ENCODE measurements at places on chromosomes 11 and 22.
A peak's percentile ranks its signal among the peaks of the same experiment; 100 is the strongest.

DNA sequence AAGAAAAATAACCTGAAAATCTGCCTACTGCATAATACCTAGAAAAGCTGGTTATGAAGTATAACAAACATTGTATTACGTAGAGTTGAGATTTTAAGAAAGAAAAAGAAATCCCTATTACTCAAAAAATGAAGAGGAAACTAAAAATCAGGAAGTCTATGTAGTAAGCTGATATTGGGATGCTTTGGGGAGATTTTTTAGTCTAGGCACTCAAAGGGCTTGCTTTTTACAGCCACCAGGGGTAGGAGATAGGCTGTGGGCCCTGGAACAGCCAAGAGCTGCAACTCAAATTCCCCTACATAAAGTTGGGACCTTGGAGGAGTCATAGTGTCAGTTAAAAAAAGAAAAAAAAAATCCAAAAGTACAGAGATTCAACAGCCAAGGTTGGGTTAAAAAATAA lies 90.4 kb downstream of the RELT start:
- no peak for DNase-seq

DNA sequence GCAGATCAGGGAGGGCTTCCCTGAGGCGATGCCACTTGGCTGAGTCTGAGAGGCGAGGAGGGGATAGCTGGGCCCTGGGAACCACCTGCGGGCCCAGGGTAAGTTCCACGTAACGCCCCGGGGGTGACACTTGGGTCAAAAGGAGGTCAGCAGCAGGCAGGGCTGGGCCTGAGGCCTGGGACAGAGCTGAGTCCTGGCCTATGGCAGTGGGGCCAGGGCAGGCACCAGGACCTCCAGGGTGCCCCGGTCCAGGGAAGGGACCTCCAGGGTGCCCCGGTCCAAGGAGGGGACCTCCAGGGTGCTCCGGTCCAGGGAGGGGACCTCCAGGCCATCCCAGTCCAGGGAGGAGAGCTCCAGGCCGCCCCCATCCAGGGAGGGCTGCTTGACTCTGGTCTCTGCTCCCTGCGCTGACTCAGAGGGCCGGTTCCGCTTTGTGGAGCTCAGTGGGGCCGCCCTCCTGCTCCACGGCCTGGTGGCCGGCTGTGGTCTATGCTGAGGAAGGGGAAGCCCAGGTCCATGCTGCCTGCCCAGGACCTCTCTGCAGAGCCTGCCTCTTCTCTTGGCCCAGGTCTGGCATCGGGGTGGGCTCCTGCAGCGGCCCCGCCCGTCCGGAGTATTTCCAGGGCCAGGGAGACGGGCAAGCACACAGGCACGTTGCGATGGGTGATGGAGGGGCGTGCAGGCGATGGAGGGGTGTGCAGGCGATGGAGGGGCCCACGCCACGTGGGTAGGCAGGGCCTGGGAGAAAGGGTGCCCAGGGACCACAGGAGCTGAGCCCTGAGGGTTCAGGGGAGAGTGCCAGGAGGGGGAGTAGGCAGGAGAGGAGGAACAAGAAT lies 19.5 kb upstream of the WNT7B start:
- DNase-seq, result peak; percentile 74

DNA sequence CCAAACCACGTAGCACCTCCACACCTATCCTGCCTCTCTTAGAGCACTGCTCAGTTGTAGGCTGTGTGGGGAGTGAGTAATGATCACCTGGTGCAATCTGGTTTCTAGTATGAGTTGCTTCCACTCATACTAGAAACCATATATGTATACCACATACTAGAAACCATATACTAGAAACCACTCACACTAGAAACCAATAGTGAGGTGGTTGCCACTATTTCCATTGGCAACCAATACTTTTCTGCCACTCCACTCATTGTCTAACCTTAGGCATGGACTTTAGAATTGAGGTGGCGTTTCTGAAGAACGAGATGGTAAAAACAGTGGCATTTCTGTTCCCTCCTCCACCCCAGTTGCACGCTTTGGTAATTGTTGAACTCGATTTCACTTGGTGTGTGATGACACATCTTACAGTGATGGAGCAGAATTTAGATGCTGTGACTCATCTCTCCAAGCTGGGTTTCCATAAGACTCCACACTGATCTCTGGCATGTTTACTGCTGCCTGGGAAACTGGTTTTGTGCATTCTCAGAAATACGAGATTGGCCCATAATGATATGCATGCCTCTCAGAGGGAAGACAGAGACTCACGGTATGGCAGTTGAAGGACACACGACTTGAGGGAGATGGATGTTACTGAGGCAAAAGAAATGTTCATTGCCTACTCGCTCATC lies 82.9 kb downstream of the KIRREL3 start:
- DNase-seq, result no peak

DNA sequence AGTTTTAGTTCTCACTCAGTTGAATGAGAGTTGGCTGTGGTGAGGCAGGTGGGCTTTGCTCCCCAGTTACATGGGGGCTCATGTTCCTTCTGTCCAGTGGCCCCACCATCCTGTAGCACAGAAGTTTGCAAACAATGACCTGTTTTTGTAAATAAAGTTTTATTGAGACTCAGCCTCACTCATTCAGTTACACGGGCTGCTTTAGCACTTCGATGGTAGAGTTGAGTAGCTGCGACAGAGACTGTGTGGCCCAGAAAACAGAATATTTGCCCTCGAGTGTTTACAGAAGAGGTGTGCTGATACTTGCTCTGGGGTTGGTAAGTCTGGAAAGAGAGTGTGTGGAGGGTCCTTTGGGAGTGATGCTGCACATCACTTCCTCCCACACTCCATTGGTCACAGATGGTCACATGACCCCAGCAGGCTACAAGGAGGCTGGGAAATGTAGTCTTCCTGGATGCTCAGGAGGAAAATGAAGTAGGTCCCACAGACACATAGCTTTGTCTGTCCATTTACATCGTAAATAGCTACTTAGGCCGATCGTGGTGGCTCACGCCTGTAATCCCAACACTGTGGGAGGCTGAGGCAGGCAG lies 34.6 kb downstream of the IFT27 start:
- DNase-seq, result no peak

- DNase-seq, result no peak
These were observed 236.1 kb downstream of the MIAT start for GRCh38 chr22:26893173-26894110.

DNA sequence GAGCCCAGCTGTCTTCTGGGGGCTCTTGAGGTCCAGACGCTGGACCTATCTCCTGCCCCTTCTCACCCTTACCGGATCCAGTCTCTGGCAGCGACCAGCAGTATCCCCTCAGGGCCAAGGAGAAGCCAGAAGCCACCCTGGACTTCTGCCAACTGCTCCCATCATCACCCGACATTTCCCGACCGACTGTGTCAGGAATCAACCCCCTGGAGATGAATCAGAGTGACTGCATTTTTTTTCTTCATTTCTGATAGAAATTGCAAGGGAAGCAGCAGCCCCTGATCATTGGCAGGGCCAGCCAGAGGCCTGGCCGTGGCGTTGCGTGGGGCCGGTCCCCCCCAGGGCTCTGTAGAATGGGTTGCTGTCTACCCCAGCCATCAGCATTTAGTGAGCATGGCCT lies 5.2 kb upstream of the LIF start:
- no peak for DNase-seq

DNA sequence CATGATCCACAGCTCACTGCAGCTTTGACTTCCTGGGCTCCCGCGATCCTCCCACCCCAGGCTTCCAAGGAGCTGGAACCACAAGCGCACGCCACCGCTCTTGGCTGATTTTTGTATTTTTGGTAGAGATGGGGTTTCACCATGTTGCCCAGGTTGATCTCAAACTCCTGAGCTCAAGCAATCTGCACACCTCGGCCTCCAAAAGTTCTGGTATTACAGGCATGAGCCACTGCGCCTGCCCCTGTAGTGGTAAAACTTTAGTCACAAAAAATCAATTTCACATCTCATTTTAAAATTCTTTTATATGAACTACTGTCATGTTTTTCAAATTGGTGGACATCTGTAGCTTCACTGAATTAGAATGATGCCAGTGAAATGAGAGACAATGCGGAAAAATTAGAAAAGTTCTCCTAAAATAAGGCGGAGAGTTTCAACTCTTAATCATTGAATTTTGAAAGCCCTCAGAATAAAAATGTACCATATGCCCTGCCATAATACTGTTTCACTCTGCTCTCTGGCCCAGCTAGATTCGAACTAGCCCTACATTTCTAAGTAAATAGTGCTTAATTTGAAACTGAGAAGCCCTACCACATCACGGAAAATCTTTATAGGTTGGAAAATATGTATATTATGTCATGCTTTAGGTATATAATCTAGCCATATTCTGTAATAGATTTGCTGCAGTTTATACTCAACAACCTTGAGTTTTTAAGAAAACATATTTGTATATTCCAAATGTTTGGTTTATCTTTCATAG lies 78.7 kb downstream of the HORMAD2 start:
- DNase-seq, result no peak

DNA sequence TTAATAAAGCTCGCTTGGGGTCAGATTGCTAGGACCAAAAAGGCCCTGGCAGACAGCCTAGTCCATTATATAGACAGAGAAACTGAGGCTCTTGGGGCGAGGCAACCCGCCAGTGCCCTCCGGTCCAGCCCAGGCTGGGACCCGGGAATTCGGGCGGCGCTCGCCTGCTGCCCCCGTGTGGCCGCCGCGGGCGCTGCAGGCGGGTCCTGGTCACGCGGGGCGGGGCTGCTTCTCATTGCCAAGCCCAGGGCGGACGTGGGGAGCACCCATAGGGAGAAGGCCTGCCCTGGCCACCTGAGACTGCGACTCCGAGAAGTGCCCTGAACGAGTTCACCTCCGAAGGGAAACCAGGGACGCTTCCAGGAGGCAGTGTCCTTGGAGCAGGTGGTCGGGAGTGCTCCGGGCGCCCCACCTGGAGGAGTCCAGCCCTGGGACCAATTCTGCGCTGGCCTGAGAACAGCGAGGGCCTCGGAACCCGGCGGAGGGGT lies 36.0 kb upstream of the CSNK1E start:
- DNase-seq, result peak; percentile 59

GRCh38 chr11:74806267-74806666 lies 57.6 kb downstream of the RNF169 start:
- no peak for DNase-seq

- DNase-seq, result no peak
These were observed 1491.1 kb downstream of the TBC1D22A start for GRCh38 chr22:48253573-48253972.

GRCh38 chr22:47692811-47693210 lies 930.4 kb downstream of the TBC1D22A start:
- DNase-seq, result no peak

DNA sequence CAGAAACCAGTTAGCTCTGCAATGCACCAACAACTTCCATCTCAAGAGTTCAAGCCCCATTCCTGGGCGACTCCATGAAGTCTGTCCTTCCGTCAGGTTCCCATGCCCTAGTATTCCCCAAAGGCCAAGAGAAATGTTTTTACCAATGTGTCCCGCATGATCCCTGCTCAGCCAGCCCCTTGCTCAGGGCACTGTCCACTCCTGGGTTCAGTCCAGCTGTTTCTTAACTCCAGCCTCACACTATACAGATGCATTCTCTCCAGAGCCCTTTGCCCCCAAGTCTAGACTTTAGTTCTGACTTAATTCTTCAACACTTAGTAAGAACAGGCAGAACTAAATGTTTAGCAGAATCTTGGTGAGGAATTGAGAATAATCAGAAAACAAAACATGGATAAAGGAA lies 497.5 kb downstream of the SOX6 start:
- no peak for DNase-seq

- no peak for DNase-seq
These were observed 26.8 kb upstream of the NRIP3 start for GRCh38 chr11:9030601-9031000.

- DNase-seq, result peak; percentile 20
These were observed 644 bp downstream of the YPEL4 start for GRCh38 chr11:57648801-57649735.

DNA sequence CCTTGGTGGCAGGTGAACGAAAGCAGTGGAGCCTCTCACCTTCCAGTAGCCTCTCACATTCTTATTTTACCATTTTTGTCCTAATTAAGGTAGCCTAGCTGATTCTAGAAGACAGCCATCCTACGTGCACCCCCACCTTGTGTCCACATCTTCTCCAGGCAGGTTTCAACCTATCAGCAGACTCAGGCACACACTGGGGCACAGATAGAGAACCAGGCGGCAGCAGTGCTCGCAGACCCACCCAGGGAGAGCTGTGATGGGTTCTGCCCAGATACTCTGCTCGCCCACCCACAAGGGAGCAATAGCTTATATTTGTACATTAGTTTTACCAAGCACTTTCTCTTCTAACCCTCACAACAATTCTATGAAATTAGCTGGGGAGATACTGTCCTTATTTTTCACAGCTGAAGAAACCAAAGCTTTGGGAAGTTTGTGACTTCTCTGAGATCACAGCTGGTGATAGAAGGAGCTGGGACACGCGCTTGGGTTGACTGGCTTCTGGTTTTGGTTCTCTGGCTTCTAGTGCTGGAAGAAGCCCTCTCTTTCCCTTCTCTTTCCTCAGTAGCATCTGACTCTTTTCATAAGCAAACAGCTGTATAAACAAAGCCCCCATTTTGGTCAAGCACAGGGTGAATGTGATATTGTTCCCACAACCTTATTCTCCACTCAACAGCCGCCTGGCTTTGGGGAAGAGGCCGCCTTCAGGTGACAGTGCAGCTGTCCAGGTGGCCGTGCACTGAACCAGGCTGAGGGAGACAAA lies 36.9 kb downstream of the PPP2R1B start:
- no peak for DNase-seq

- no peak for DNase-seq
These were observed 650.7 kb downstream of the FAM181B start for GRCh38 chr11:82082976-82083375.

- no peak for DNase-seq
These were observed 92.8 kb upstream of the DRD2 start for GRCh38 chr11:113567867-113568544.

- no peak for DNase-seq
These were observed 28.4 kb downstream of the YAP1 start for GRCh38 chr11:102138670-102139069.

- no peak for DNase-seq
These were observed 35.9 kb upstream of the GRK2 start for GRCh38 chr11:67230406-67230805.

DNA sequence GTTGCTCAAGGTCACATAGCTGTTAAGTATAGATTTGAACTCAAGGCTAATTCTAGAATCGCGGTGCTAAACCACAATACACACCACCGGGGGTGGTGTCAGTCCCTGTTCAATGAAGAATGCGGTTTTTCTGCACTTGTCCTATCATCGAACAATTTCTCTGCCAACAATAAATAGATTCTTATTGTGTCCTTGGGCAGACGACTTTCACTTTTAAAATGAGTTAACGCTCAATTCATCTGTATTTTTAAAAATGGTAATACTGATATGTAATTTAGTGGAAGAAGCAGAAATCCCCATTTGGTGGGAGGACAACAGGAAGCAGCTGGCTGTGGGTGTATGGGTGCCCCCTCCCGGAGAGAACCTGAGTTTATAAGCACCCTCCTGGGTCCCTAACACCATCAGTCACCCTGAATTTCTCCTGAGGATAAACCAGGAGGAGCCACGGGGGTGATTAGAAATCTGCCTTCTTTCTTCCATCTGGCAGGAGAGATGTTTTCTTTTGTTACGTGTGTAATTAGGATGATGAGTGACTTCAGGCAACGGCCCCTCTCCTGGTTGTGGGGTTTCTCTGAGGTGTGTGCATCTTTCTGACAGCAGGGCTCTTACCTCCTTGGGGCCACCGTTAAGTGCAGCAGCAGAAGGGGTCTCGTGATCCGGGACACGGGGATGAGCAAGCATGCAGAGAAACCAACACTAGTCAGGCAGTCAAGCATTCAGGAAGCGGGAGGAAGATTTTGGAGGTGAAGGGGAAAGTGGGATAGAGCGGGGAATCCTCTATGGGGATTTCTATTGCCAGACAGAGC lies 87.7 kb downstream of the GRAMD1B start:
- DNase-seq, result no peak

- DNase-seq, result no peak
These were observed 6.2 kb upstream of the RAB1B start for GRCh38 chr11:66262191-66262590.

- no peak for DNase-seq
These were observed 1017.0 kb downstream of the TBC1D22A start for GRCh38 chr22:47779474-47779873.

Data from CD4-positive, alpha-beta T cell treated with Interferon gamma for 1 hour (primary cell).